ENCODE measurements at places on chromosomes 7 and 10.

DNA sequence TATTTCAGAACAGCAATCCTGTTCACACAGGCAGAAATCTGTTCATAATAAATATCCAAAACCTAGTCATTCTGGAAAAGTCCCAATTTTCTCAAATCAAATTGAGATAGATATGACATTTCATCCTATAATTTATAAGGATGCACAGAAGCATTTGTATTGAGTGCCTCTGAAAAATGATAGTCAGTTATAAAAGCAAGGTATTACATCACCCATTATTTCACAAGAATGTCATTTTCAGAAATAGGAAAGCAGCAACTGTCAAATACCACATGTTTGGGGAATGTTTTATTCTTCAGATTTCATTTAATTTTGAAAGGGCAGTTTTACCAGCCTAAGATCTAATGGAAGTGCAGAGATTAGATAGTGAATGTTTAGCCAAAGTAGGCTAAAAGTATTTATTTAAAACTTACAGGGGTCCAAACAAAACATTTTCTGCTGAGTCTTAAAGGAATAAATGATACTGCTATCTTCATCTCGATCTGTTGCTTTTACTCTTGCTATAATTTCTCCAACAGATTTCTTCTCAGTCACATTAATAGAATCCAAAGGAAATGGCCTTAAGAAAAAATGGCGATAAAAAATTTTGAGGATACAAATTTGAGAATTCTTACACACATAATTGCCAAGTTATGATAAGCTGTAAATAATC, 185.8 kb downstream of the HGF start:
- DNase-seq = no peak

DNA sequence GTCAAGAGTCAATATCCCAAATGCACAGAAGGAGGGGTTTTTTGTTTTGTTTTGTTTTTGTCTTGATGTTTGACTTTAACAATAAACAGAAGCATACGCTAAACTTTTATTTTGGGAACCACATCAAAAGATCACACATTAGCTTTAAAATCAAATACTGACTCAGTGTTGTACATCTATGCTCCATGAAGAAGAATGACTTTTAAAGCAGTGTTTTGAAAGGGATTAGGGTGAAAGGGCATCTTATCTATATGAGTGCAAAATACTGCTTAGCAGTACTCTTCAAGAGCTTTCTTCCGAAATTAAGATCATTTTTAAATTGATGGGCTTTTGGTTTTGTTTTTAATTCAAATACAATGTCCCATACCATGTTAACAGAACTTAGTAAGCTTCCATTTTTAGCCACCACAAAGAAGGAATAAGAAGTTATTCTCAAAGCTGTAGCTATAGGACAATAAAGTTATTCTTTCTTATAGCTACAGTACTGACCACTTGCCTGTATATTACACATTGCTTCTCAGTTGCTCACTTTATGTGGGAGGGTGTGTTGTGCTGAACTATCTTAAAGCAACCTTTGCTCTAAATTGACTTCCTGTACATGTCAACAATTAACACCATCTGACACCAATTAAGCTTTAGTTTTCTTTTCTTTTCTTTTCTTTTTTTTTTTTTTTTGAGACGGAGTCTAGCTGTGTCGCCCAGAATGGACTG, 144.3 kb upstream of the KAT6B start:
- DNase-seq = no peak

DNA sequence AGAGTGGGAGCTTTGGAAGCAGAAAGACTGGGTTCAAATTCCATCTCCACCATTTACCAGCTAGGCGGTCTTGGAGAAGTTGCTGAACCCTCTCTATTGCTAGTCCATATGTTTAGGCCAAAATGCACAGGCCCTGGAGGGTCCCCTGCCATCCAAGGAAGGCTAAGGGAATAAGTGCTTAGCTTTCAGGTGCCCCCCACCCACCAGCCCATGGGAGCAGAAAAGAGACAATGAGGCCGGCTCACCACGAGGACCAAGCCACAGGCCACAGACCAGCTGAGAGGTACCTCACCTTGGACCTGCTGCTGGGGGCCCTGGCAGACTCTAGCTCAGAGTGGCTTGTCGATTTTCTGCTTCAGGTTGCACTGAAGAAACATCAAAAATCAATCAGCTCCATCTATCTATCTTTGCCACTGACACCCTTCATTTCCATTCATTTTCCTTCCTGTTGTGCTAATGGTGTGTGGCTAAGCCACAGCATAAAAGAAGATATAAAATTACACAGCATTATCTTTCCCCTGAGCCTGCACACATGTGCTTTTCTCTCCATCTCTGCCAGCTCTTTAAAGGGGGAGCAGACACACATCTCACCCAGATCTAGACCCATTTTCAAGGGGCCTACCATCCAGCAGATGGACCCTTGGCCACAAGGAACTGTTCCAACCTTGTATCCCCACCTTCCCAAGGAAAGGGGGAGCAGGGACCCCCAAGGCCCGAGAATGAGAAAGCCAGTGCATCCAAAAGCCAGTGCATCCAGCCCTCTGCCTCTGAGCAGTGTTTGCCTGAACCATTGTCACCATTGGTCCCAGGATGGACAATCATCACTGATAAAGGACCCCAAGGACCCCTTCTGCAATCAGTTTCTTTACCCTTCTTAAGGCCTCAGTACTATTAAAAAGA, 65.4 kb downstream of the GRID1 start:
- no peak for DNase-seq

GRCh38 chr7:105268511-105269392, 120.0 kb downstream of the SRPK2 start:
- DNase-seq = peak; percentile 52

GRCh38 chr7:125255810-125256209, 326.2 kb upstream of the POT1 start:
- DNase-seq = no peak

Data from GM12865 (cell line).